ENCODE measurements at places on chromosomes 5 and 9.

DNA sequence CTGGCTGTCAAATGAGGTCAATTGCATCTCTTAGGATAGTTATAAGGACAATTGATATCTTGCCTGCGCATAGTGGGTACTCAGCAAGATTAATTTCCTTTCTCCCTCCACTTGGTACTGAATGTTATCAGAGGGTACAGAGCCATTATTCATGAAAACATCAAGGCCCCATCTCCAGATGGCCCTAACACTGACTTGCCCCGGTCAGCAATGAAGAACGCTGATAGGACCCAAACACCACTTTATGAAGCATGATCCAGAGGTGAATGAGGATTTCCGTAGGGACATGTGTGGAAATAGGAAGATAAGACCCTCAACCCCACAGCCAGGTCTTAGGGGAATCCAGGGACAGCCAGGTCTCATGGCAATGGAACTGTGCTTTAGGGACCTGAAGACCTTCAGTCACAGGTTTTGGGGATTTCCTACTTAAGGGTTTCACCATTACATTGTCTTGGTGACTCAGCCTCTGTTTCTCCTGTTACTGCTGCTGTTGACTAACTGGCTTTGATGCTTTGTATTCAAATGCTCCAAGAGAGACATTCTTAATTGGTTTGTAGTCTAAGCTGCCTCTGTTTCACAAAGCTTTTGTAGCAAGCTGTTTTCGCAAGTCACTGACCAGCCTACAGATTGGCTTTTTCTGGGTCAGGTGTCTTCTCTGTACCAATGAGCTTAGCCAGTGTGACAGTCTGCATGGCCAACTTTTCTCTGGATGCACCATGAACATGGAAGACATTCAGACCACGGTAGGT is 35.3 kb upstream of the IQGAP2 start:
- no peak for DNase-seq

GRCh38 chr5:116521173-116521872 is 53.3 kb downstream of the SEMA6A start:
- no peak for DNase-seq

GRCh38 chr9:79969393-79970145 is 397.8 kb downstream of the TLE4 start:
- no peak for DNase-seq

GRCh38 chr9:105121861-105122430 is 122.5 kb upstream of the SLC44A1 start:
- DNase-seq, result no peak

- DNase-seq, result no peak
Measured at GRCh38 chr5:31487506-31487905, 44.4 kb downstream of the DROSHA start.

GRCh38 chr9:16542290-16542689 is 328.2 kb downstream of the BNC2 start:
- no peak for DNase-seq

GRCh38 chr9:101119206-101119819 is 90.8 kb downstream of the PLPPR1 start:
- DNase-seq, result peak; percentile 23

GRCh38 chr5:80109646-80110478 is 74.7 kb downstream of the THBS4 start:
- no peak for DNase-seq

DNA sequence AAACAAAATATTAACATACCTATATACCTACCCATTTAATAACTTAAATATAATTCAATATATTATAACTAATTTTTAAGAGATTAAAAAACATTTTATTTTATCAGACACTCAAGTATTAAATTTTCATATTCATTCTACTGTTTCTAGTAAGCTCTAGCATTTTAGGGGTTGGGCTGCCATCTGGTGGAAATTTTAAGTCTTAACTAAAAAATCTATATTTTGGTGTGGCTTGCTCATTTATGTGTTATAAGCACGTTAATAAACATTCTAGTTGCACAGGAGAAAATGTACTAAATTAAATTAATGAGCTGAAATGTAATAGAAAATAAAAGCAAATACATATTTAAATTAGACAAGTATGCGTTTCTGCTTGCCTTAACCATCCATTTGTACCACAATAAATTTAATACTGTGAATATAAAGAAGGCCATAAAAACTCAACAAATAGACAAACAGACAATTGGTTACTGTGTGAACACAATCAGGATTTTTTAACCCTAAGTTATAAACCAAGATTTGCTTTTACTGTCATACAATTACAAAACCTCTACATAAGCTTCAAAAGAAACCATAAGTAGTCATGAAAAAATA is 1728.3 kb upstream of the CDH9 start:
- DNase-seq, result no peak

- no peak for DNase-seq
Measured at GRCh38 chr9:119559056-119559455, 189.8 kb upstream of the BRINP1 start.

GRCh38 chr5:68170826-68171558 is 44.6 kb upstream of the PIK3R1 start:
- no peak for DNase-seq

DNA sequence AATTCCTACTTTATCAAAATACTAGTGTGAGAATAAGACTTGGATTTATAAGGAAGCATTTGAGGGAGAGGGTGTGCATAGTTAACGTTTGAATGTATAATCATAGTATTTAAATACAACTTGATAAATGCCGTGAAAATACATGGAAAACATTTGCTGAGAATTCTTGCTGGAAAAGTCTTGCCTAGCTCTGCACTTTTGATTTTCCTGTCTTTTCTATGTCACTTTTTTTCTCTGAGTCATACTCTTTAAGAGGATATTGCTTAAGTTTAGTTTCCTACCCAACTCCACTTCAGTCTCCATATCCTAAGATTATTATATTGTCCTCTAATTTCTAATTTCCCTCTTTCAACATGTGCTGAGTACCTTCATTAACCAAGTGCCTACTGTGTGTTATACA is 616.6 kb upstream of the SEMA6A start:
- no peak for DNase-seq

DNA sequence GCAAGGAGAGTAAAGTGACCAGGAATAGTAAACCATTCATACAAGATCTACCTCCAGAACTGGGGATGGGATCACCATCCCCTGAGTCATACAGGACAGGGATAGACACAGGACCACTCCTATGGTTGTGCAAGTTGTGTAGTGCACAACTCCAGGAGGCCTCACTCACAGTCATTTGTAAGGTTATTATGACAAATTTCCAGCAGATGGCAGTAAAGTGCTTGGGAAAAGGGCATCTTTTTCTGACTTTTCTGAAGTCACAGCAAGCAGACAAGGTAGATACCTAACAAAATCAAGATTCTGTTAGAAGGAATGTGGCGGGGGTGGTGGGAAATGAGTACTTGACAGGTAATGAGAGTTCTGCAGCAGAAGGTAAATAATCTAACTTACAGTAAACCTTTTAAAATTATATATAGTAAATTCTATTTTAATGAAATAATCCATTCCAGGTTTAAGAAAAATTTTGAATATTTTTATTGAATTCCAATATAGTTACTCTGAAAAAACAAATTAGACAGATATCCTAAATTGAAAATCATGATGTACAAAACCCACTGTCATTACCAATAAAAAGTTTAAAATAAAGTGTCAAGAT is 16.7 kb upstream of the KIF27 start:
- no peak for DNase-seq

GRCh38 chr5:79256563-79256962 is 20.6 kb downstream of the JMY start:
- DNase-seq, result no peak

GRCh38 chr9:129198319-129199043 is 20.4 kb upstream of the IER5L start:
- DNase-seq, result no peak
